ENCODE measurements at places on chromosomes 13 and 19. TPM values are rescaled to one million over a fixed set of nuclear protein-coding genes. Genes with fewer than 3 reads are reported as not detected.

The URAD gene
- not detected for total RNA-seq

The LIM2 gene
- total RNA-seq = not detected

The PCDH20 gene
- 32.7 TPM for total RNA-seq

The ZNF208 gene
- 3.0 TPM for total RNA-seq

The KIR2DL1 gene
- 0.47 TPM for total RNA-seq

The ZNF761 gene
- 10.1 TPM for total RNA-seq

The FKBP8 gene
- total RNA-seq = 176 TPM

The ERICH6B gene
- not detected for total RNA-seq

The GNG7 gene
- total RNA-seq = 5.7 TPM

The KIR2DL4 gene
- total RNA-seq = not detected

Data from left lung (tissue), 14 donors.